ENCODE measurements at places on chromosomes 2 and 18. TPM values are rescaled to one million over a fixed set of nuclear protein-coding genes. Genes with fewer than 3 reads are reported as not detected.

Gene BABAM2
- polyA plus RNA-seq, result 25.2 TPM

DNA sequence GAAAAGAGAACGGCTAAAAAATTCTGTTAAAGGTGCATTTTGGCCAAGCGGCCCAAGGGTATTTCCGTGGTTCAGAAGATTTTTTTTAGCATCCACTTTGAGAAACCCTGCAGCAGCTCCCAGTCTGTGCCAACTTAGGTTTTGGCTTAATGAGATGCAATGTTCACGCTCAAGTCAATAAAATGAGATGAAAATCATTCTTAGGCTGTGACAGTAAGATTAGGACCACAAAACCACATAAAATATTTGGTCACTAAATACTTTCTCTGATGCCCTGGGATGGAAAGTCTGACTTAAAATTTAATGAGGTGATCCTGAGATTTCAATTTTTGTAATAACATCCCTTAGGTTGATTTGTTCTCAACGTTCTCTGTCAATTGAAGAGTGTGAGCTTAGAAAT, 74.2 kb upstream of the FHL2 start:
- DNase-seq, result no peak

GRCh38 chr18:65287652-65288051, 463.2 kb upstream of the CDH7 start:
- DNase-seq, result no peak

DNA sequence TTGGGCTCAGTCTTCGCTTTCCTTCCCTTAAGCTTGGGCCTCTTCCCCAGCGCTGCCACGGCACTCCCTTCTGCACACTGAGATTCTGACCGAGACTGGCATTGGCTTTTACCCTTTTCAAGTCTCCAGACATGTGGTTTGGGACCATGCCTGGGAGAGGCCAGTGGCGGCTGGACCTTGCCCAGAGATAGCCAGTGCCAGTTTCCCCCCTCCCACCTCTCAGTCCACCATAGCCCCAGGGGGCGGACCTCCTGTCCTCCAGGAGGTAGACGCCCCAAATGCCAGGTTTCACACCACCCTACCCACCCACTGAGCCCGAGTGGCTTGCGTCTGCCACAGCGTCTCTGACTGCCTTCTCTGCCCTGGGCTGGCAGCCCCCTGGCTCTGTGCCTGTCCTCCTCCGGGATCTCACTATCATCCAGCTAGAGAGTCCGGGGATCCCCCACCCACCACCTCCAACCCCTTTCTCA, 47.7 kb downstream of the INPP5D start:
- no peak for DNase-seq

GRCh38 chr2:235701206-235701981, 207.6 kb downstream of the AGAP1 start:
- peak; percentile 64 for DNase-seq

GRCh38 chr2:132667706-132668105, 2.3 kb downstream of the LYPD1 start:
- no peak for DNase-seq

DNA sequence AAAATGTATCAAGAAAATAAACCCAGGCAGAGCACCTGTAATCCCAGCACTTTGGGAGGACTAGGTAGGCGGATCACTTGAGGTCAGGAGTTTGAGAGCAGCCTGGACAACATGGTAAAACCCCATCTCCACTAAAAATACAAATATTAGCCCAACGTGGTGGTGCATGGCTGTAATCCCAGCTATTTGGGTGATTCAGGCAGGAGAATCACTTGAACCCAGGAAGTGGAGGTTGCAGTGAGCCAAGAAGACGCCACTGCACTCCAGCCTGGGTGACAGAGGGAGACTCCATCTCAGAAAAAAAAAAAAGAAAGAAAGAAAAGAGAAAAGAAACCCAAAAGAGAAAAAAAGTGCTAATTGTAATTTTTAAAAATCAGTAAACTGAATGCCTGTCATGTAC, 41.4 kb downstream of the DDX18 start:
- DNase-seq, result no peak

DNA sequence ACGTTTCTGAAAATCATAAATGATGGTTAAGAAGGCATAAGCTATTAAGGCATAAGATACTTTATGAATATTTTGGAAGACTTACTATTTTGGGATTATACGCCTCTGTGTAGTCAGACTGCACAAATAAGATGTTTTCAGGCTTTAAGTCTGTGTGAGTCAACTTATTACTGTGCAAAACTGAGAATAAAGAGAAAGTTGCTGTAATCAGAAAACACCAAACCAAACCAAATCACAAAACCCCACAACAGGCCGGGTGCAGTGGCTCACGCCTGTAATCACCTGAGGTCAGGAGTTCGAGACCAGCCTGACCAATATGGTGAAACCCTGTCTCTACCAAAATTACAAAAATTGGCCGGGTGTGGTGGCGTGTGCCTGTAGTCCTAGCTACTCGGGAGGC, 7.7 kb downstream of the CLK1 start:
- DNase-seq, result no peak

GRCh38 chr18:48990481-48991318, 39.9 kb upstream of the SMAD7 start:
- no peak for DNase-seq

DNA sequence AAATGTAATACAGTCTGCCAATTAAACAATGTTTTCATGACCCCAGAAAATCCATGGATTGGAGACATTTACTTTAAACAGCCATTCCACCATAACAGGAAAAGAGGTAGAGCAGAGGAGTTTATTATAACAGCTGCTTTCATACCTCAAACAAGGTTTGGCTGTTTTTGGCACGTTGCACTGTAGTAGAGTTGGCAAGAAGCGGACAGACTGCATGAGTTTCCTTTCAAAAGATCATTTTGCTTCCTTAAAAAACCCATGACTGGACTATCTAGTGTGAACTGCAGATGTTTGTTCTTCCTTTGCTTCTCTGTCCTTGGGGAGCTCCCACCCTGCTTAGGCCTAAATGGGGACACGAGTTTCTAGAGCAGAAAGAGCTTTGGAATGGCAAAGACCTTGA, 108.5 kb upstream of the THOC1 start:
- peak; percentile 77 for DNase-seq

DNA sequence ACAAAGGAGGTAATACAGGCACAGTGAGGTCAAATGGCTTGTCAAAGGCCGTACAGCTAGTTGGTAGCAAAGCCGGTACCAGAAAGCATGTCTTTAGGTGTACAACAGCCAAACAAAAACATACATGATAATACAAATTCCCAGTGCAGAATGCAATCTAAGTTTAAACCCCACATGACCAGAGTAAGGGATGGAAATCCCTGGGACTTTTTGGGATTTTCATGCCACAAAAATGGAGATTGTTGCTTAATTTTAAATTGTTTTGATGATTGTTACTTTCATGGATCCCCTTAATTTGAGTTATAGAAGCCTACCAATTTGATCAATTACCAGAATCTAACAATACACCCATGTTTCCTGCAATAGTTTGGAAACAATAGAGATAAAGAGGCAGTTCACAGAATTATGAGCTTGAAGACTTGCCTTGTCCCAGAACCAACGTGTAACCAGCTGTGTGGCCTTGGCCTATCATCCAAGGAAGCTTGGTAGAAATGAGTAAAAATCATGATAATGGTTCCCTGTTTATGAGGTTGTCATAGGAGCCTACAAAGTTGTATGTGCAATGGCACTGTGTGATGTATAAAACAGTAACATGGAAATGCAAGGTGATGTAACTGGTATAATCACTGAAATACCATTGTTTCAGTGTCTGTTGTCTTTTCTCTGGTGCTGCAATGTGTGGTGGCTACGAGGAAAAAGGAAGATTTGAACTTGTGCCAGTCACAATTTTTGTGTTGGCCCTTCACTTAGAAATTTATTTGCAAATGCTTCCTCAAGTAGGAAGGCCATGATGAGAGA, 85.3 kb downstream of the ZEB2 start:
- no peak for DNase-seq

DNA sequence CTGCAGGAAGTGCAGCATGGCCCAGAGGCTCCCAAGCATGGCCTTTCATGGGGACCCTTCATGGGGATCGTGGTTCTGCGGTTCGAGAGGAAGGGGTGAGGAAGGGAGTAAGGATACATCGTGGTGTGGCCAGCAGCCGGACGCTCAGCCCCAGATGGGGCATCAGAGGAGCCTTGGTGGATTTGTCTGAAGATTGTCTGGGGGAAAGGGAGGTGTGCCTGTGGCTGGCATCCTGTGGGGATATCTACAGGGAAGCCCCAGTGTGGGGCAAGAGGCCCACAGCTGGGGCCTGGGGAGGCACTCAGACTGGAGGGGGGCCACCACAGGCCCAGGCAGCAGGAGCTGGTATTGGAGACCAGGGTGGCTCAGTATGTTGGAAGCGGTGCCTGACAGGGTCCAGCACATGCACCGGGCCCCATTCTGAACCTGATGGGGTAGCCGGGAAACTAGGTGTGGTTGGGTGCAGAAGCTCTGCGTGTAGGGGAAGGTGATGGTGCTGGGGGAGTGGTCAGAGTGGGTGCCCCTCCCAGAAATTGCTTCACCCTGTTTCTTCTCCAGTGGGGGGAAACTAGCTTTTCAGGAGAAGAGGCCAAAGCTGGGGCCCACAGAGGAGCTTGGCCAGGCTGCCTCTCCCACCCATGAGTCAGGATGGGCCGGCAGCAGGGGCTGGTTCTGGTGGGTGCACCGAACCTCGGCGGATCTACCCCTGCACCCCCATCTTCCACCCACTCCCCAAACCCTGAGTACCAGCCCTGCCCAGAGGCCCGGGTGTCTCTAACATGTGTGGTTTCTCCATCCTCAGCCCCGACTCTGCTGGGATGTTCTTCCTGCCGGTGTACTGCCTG, 274.4 kb upstream of the HDAC4 start:
- DNase-seq, result no peak

DNA sequence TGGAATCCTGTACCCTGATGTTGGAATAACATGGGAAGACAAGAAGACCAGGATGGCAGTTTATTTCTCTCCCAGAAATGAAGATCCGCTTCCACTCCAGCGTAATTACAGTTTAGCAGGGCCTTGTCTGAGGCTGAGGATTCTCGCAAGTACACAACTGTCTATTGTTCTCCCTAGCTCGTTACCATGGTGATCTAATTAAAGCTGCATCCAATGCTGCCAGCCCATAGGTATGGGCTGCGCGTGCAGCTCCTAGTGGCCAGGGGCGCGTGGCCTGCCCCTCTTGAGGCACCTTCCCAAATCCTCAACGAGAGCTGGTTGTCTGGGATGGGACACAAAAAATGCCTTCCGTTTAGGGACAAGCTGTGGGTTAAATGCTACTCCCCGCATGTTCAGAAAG, 344.9 kb downstream of the CYRIA start:
- DNase-seq, result no peak

DNA sequence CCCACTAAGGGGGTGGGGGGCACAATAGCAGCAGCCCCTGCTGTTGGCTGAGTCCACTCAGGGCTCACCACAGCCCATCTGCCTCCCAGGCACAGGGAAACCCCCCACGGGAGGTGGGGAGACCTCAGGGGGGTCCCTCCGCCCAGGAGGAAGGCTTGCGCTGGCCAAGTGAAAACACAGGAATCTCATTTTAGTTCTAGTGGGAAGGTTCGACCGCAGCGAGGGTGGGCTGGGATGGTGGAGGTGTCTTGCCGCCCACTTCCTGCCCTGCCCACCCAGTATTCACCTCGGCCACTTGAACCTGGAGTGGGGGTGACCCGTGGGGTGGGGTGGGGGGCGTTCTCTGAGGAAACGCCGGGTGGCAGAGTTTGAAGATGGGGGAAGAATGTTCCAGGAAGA, 6.9 kb upstream of the BOK start:
- DNase-seq, result no peak

- DNase-seq, result no peak
Observed at GRCh38 chr2:20081841-20082240, 30.4 kb upstream of the LAPTM4A start.

- DNase-seq, result no peak
Observed at GRCh38 chr2:133109772-133110171, 439.8 kb upstream of the LYPD1 start.
